ENCODE measurements at places on chromosomes 6 and 20.

GRCh38 chr6:151440498-151440897 lies 11.4 kb downstream of the RMND1 start:
- peaks cover 8% of the 10 kb centered on the region for H3K36me3 ChIP-seq
- DNase-seq: no peak
- no peak overlapping the region for H3K4me3 ChIP-seq
- no peak overlapping the region for H3K27ac ChIP-seq

- no peaks in the 10 kb centered on the region for H3K36me3 ChIP-seq
- peak overlapping the region; percentile 58 for H3K27ac ChIP-seq
- no peaks in the 10 kb centered on the region for H3K27me3 ChIP-seq
- peaks cover 33% of the 10 kb centered on the region for H3K4me1 ChIP-seq
Measured at GRCh38 chr20:841568-842546, 8.3 kb downstream of the FAM110A start.

- H3K36me3 ChIP-seq: no peaks in the 10 kb centered on the region
- no peak overlapping the region for H3K27ac ChIP-seq
- peaks cover 19% of the 10 kb centered on the region for H3K4me1 ChIP-seq
- H3K27me3 ChIP-seq: no peaks in the 10 kb centered on the region
Measured at GRCh38 chr6:10460096-10460495, 45.2 kb upstream of the TFAP2A start.

- no peaks in the 10 kb centered on the region for H3K27me3 ChIP-seq
- no peak overlapping the region for H3K27ac ChIP-seq
- peak; percentile 23 for DNase-seq
- no peaks in the 10 kb centered on the region for H3K4me1 ChIP-seq
- no peak overlapping the region for H3K4me3 ChIP-seq
Measured at GRCh38 chr6:14354919-14355572, 237.5 kb downstream of the CD83 start.

GRCh38 chr6:33959661-33960344 lies 156.0 kb upstream of the MLN start:
- H3K4me1 ChIP-seq: no peaks in the 10 kb centered on the region
- H3K27me3 ChIP-seq: peaks cover 60% of the 10 kb centered on the region
- DNase-seq: no peak
- H3K4me3 ChIP-seq: no peak overlapping the region

GRCh38 chr6:33800248-33800969 lies 3.4 kb downstream of the MLN start:
- no peak overlapping the region for H3K27ac ChIP-seq
- peaks cover 61% of the 10 kb centered on the region for H3K27me3 ChIP-seq
- no peaks in the 10 kb centered on the region for H3K36me3 ChIP-seq

GRCh38 chr6:158344534-158344933 lies 32.3 kb downstream of the TULP4 start:
- H3K27me3 ChIP-seq: no peaks in the 10 kb centered on the region
- no peaks in the 10 kb centered on the region for H3K36me3 ChIP-seq
- no peaks in the 10 kb centered on the region for H3K4me1 ChIP-seq
- H3K27ac ChIP-seq: no peak overlapping the region
- no peak overlapping the region for H3K4me3 ChIP-seq

DNA sequence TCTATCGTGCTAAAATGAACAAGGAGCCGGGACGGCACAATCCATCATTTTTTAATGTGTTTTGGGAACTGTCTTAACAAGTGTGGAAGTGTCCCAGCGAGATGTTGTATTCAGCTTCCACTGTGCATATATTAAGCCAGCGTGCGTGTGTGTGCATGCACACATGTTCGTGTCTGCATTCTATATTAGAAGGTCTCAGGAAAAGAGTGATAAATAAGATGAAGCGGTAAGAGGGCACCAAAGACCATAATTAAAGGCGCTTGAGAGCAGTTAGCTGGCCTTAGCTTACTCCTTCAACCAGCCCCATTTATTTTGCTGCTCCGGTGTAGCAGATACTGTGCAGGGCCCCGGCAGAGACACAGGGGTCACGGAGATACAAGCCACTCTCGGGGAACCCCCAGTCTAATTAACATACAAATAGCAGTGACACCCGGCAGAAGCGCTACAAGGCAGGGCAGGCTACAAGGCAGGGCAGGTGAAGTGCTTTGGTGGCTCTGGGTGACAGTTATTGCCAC lies 206.5 kb upstream of the RREB1 start:
- H3K27ac ChIP-seq: no peak overlapping the region
- no peak overlapping the region for H3K4me3 ChIP-seq
- no peaks in the 10 kb centered on the region for H3K27me3 ChIP-seq
- DNase-seq: no peak
- H3K36me3 ChIP-seq: no peaks in the 10 kb centered on the region

DNA sequence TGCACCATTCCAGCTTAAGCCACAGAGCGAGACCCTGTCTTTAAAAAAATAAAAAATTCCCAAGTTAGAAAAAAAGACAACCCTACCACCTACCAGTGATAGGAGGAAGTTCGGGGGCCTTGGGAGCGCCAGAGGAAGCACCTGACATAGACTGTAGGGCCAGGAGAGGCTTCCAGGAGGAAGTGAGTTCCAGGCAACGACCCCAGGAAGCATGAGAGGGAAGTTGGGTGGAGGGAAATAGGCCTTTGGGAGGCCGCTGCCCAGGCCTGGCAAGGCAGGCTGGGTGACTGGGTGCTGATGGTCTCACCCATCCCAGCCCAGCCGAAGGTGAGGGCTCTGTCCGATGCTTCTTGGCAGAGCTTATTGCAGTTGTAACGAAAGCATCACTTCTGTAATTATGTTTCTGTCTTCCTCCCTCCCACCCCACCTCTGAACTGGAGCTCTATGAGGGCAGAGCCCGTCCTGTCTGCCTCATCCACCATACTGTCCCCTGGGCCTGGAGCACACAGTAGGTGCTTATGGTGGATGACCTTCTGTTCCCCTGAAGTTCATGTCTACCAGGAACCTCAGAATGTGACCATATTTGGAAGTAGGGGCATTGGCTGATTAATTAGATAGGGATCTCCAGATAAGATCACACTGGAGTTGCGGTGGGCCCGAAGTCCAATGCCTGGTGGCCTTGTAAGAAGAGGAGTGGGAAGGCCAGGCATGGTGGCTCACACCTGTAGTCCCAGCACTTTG lies 54.1 kb downstream of the UBE2V1 start:
- H3K27ac ChIP-seq: no peak overlapping the region
- H3K4me1 ChIP-seq: peaks cover 7% of the 10 kb centered on the region
- no peaks in the 10 kb centered on the region for H3K36me3 ChIP-seq
- no peak for DNase-seq

DNA sequence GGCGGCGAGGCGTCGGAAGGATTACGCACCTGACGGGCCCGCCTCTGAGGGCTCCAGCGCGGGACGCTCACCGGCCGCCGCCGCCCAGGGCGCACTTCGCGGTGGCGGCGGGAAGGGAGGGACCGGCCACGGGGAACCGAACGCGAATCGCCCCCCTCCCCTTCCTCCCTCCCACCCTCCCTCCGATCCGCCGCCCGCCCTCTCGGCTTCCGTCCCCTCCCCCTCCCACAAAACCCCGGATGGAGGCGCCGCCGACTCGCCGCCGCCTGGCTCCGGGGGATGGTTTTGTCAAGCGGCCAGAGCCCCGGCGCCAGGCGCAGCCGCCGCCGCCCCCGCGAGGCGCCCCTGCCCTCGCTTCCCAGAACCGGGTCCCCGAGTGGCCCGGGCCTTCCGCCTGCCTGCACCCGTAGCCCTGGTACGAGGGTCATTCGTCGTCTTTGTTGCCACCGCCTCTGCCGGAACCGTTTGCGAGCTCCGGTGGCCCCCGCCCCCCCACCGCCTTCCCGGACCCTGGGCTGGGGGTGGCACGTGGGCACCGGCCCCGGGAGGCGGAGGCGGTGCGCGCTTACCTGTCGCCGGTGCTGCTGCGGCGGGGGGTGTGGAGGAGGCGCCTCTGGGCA lies 398 bp downstream of the ZBTB2 start:
- H3K36me3 ChIP-seq: peaks cover 10% of the 10 kb centered on the region
- H3K27me3 ChIP-seq: no peaks in the 10 kb centered on the region
- no peak for DNase-seq
- H3K4me3 ChIP-seq: peak overlapping the region; percentile 64

DNA sequence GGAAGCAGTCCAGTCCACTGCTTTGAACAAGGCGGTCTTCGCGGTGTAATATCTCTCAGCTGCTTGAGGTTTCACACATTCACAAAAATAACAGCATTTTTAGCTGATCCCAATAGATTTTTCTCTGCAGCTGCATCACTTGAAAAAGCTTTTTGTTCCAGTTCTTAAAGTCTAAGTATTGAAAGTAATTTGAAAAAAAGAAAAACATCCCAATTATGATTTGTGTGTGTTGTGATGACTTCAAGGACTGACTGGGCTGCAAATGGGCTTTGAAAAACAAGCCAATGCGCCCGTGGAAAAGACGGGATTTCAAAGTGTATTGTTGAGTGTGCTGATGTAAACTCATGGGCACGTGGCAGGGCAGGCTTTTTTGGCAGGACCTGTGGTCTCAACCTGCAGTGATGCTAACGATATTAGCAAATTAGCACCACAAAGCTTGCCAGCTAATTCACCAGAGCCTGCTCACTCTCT lies 151.1 kb downstream of the TMEM242 start:
- H3K4me1 ChIP-seq: no peaks in the 10 kb centered on the region
- H3K27ac ChIP-seq: no peak overlapping the region
- H3K36me3 ChIP-seq: no peaks in the 10 kb centered on the region
- no peak overlapping the region for H3K4me3 ChIP-seq
- H3K27me3 ChIP-seq: no peaks in the 10 kb centered on the region

DNA sequence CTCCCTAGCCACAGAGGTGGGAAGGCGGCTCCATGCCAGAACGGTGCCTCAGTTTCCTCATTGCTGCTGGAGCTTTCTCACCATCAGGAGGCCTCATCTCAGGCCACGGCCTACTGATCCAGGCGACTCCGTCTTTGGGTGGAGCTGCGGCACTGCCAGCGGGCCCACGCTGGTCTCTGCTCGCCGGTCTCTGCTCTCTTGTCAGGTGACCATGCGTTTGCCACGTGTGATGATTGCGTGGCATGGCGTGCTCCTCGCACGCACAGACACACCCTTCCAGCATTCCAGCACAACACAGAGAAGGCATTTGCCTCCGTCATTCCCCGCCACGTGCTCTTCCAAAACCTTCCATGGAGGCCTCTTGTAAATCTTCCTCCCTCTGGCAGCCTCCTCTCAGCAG lies 271.1 kb downstream of the CDH4 start:
- no peaks in the 10 kb centered on the region for H3K4me1 ChIP-seq
- peaks cover 100% of the 10 kb centered on the region for H3K27me3 ChIP-seq
- H3K4me3 ChIP-seq: no peak overlapping the region
- no peak overlapping the region for H3K27ac ChIP-seq
- no peaks in the 10 kb centered on the region for H3K36me3 ChIP-seq

- H3K27me3 ChIP-seq: no peaks in the 10 kb centered on the region
- H3K27ac ChIP-seq: no peak overlapping the region
- DNase-seq: no peak
Measured at GRCh38 chr6:80434691-80435350, 328.4 kb downstream of the BCKDHB start.
